OCI-M1 (cell line): ENCODE measurements at places on chromosomes 11 and 22.

GRCh38 chr11:7514099-7514591 lies 346 bp downstream of the PPFIBP2 start:
- no peak for DNase-seq

DNA sequence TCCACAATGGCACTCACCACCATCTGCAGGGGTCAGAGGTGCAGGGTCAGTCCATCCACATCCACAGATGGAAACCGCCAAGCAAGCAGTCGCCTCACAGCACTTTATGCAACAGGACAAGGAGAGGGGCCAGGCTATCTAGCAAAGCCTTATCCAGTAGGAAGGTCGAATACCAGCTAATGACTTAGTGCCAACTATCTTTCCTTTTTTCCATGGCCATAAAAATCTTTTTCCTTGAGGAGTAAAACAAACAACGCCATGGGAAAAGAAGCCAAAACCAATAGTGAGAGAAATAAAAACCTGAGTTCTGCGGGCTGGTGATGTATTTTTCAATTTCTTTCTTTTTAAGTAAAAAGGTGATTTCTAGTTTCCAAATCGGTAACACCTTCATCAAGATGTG lies 8.2 kb downstream of the SNX19 start:
- no peak for DNase-seq

- DNase-seq: no peak
Observed at GRCh38 chr11:100753571-100753970, 66.5 kb downstream of the ARHGAP42 start.

DNA sequence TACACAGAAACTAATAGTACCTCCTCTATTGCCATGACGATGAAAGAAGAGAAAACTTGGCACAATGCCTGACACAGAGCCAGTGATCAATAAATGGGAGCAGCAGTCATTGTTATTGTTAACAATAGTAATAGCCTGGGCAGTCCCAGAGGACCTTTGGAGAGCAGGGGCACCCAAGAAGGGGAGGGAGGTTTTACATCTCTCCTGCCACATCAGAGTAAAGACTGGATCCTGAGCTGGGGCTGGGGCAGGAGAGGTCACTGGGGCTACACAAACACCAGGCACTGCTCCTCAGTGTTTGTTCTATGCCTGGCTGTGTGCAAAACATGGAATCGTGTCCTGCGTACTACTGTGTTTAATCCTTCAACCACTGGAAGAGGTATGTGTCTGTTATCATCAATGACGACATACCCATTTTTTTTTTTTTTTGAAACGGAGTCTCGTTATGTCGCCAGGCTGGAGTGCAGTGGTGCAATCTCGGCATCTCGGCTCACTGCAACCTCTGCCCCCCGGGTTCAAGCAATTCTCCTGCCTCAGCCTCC lies 25.0 kb upstream of the CREB3L1 start:
- DNase-seq: no peak

DNA sequence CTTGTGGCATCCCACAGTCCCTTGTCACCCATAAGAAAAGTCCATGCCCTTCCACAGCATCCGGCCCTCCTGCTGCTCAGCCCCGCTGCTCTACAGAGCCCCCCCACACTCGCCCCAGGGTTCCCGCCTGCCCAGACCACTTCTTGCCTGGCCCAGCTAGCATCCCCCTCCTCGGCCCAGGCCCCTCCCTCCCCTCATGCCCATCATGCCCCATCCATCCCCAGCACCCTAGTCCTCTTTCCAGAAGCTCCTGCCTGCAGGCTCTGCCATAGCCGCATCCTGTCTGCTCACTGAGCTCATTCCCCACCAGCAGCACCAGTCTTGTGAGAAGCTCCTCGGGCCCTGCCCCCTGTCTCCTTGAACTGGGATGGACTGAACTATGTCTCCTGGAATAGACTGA lies 54.4 kb downstream of the LINC01488 start:
- DNase-seq: no peak

DNA sequence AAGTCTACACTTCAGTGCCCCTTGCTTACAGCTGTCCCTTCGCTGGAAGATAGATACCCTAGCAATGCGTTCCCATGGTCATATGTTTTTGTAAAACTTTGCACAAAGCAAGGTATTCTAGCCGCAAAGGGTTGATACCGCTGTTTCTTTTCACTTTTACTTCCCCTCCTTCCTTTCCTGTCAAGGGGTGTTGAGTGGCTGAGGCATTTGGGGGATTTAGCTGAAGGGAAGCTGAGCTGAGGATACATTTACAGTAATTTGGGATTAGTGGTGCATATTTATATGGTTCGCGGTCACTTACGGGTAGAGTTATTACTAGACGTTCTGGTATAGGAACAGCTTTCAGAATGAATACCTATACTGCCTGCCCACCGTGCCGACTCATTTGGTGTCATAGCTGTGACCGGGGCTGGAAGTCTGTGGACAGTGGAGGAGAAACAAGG lies 86.9 kb upstream of the WNT11 start:
- DNase-seq: no peak

GRCh38 chr11:119934866-119935265 lies 203.0 kb downstream of the TRIM29 start:
- DNase-seq: no peak

DNA sequence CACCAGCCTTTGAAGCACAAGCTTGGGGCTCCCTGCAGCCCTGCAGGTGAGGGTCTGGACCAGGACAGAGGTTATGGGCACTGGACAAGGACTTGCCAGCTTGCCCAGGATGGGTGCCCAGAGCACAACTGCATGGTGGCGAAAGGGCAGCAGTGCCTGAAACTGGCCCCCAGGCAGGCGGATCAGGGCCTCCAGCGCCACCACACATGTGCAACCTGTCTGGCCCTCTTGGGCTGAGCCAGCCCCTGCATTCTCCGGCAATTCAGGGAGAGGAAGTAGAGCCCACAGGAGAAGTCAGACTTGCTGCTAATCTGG lies 18.8 kb downstream of the MB start:
- no peak for DNase-seq

- peak; percentile 37 for DNase-seq
Observed at GRCh38 chr22:38724926-38725571, 19.3 kb downstream of the GTPBP1 start.

DNA sequence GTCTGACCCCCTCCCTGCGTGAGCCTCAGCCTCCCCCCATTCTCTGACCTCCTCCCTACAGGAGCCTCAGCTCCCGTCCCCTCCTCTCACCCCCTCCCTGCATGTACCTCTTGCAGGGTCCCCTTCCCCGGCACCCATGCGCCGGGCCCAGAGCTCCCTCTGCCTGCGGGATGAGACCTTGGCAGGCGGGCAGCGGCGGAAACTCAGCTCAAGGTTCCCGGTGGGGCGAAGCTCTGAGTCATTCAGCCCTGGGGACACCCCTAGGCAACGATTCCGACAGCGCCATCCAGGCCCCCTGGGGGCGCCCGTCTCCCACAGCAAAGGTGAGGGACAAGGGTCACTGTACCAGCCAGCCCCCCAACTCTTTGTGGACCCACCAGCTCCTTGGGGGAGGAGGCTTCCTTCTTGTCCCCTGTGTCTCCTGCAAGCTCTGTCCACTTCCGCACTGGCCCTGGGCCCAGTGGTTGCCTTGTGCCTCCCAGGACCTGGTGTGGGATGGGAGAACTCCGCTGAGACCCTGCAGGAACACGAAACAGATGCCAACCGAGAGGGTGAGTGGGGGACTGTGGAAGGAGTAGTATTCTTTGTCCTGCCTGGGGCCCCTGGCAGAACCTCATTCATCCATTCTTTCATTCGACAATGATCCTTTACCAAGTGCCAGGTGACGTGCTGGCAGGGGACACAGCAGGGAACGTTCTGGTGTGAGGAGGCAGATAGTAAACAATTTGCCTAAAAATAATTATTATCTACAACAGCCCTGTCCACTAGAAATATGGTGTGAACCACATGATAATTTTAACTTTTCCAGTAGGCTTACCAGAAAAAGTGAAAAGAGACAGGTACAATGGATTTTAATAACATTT lies 3.7 kb upstream of the RPS6KA4 start:
- peak; percentile 94 for DNase-seq

GRCh38 chr22:22408731-22409696 lies 99.5 kb downstream of the ZNF280B start:
- peak; percentile 74 for DNase-seq

DNA sequence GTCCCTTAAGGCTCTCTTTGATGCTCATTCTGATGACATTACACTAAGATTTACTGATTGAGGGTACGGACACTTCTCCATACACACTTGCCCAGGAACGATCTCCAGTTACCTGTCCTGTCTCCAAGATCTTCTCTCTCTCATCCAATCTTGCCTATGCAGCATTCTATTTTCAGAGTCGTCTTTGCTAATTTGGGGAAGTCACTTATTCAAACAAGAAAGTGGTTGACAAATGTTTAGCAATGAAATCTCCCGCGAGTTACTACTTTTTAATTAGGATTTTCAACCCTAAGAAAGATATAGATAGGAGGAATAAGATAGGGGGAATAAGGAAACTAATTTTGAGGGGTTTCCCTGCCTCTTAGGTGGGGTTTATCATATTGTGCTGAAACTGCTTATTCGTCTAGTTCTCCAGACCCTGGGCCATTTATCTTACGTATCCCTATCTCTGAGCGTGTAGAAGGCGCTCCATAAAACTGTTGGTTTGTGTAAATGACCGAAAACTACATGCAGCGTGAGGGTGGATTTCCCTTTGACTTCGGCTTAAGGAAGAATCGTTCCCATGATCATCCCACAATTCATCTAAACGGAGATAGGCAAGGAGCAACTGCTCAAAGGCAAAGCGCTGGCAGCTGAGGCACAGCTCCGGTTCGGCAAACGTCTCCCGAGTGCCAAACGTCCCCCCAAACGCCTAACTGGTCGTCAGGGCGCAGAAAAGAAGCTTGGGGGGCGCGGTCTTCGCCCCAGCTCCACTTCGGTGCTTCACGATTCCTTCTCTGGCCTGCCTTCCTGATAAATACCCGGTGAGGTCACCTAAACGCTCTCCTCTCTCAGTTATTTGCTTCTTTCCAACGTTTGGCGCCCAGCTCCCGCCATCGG lies 804 bp downstream of the APIP start:
- peak; percentile 73 for DNase-seq

GRCh38 chr22:17754233-17754925 lies 19.9 kb downstream of the BID start:
- peak; percentile 17 for DNase-seq

- DNase-seq: no peak
Observed at GRCh38 chr11:126431401-126432064, 76.0 kb downstream of the ST3GAL4 start.

DNA sequence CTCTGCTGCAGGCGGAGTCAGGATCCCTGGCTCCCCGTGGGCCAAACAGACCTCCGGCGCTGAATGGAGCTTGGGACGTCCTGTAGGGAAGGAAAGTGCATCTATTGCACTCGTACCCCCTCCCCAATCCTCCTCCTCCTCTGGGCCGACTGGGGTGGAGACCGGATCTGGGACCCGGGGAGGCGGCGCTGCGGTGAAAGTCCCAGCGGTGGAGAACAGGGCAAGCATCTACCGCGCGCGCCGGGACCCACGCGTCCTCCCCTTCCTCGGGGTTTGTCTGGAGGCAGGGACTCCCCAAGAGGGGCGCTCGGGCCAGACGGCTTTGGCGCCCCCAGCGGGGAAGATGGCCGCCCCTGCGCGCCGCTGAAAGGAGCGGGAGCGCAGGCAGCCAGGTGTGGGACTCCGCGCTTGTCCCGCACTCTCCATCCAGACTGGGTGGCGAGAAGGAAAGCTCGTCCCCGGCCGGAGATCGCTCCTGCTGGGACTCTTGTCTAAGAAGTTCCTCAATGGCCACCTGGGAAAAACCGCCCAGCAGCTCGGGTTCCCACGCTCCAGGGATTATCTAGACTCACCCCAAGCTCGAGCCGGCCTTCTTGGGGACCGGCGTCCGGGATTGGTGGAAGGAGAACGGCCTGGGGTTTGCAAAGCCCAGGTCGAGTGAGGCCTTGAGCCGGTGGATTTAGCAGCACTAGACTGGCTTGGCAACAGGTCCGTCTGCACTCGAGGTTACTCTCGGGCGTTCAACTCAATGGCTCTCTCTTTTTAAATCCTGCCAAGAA lies 718 bp downstream of the FADS2 start:
- DNase-seq: peak; percentile 75

GRCh38 chr11:73398721-73399120 lies 22.5 kb downstream of the RELT start:
- no peak for DNase-seq

- DNase-seq: no peak
Observed at GRCh38 chr11:97909614-97910399, 1110.9 kb upstream of the CNTN5 start.

GRCh38 chr11:74057249-74058151 lies 48.6 kb upstream of the UCP3 start:
- no peak for DNase-seq

DNA sequence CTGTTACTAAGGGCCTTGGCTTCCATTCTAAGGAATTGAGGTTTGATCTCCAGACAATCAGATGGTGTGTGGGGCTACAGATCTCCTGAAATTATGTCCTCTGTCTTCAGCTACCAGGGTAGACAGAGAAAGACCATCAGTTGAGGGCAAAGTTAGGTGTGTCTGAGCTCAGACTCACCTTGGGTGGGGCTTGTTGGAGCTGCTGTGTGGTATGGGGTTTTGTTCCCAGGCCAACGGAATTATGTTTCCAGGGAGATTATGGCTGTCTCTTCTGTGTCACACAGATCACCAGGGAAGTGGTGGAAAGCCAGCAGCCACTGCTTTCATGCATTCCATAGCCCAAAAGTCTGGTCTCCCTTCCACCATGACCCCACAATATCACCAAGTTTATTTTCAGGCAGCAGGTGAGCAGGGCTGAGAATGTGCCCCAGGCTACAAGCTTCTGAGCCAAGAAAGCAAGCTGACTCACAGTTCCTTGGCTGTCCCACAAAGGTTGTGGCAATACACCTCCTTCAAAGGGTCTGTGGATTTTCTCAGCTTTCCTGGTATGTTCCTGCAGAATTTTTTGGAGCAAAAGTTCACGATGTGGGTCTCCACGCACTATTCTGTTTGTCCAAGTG lies 714.9 kb downstream of the LUZP2 start:
- DNase-seq: no peak

GRCh38 chr11:119918347-119918746 lies 189.3 kb upstream of the NECTIN1 start:
- no peak for DNase-seq

GRCh38 chr11:69150175-69150574 lies 5.6 kb upstream of the SMIM38 start:
- no peak for DNase-seq

DNA sequence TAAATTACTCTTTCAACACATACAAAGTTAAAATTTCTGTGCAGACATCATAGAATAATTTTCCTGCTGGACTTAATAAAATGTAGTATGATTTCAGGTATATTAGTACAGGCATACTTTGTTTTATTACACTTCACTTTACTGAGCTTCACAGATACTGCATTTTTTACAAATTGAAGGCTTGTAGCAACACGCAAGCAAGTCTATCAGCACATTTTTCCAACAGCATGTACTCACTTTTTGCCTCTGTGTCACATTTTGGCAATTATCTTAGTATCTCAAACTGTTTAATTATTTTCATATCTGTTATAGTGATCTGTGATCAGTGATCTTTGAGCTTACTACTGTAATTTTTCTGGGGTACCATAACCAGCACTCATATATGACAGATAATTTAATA lies 44.5 kb downstream of the BBOX1 start:
- DNase-seq: no peak

- no peak for DNase-seq
Observed at GRCh38 chr11:64445651-64446050, 86.7 kb downstream of the RPS6KA4 start.

GRCh38 chr11:69530278-69531070 lies 49.0 kb downstream of the LINC01488 start:
- DNase-seq: peak; percentile 89

GRCh38 chr11:117902001-117902845 lies 25.8 kb upstream of the FXYD6 start:
- no peak for DNase-seq

- no peak for DNase-seq
Observed at GRCh38 chr11:83044958-83045712, 26.6 kb downstream of the RAB30 start.

GRCh38 chr11:2432171-2432621 lies 12.1 kb downstream of the TRPM5 start:
- no peak for DNase-seq
